ENCODE measurements at places on chromosomes 4 and X.

- DNase-seq = no peak
Observed at GRCh38 chr4:140098455-140099160, 55.4 kb downstream of the MAML3 start.

DNA sequence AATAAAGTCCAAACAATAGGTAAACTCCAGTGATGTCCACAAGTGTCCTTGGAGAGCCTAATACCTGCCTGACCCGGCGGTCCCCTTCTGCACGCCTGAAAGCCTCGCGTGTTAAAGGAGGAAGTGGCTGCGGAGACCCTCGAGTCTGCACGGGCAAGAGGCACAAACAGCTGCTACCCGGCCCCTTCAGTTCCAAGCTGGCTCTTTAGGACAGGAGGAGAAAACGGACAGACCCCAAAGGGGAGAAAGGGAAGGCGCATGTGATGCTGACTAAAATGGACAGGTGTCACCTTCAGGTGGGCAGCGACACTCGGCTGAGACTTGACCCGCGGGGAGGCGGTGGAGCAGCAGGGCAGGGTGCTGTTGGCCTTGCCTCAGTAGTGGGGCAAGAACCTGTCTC, 102.7 kb upstream of the TENM3 start:
- no peak for DNase-seq

DNA sequence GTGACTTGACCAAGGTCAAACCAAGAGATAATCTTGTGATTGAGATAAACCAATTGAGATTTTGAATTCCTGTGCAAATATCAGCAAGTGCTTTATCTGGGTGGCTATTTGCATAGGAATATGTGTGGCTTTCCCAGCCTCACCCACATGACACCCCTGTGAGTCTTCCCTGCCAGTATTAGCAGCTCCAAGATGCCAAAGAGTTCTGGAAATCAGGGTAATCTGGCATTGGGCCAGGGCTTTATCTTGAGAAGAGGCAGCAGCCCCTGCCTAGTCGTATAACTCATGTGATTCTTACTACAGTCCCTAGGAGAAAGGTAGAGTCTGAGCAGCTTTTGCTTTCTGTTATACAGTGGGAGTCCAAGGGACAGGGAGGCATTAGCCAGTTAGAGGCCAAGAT, 87.7 kb downstream of the RLIM start:
- no peak for DNase-seq

DNA sequence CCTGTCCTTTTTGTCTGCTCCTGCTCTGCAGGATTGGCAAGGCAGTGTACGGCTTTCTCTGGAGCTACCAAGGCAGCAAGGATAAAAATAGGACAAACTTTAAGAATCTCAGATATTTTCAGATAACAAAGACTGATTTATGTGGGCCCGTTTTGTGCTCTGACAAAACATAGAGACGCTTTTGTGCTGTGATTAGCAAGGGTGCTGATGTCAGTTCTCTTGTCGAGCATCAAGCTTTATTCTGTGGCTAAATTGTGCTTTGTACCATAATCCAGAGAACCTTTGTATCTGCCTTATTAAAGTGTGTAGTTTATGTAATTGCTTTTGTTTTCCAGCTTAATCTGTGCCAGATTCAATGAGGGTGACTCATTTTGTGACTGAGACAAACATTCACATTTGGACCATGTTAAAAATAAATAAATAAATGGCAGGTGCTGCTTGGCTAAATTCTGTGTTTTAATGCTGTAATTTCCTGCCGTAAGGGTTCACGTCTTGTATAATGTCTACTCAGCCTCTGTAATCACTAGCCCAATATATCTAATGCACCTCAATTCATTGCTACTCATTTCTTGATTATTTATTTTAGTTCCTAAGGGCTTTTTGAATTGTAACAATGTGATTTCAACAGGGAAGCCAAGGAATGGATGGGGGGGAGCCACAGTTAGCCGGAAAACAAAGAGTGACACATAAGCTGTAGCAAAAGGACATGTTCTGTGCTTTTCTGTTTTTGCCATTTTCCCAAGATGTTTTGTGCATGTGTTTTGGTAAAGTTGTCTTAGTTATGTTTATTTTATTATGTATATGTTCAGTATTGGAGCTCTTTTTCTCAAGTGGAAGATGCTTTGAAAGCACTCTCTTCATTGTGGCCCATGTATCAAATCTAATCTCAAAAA, 75.1 kb downstream of the GAB1 start:
- no peak for DNase-seq
